ENCODE measurements at places on chromosomes 2 and 18.

DNA sequence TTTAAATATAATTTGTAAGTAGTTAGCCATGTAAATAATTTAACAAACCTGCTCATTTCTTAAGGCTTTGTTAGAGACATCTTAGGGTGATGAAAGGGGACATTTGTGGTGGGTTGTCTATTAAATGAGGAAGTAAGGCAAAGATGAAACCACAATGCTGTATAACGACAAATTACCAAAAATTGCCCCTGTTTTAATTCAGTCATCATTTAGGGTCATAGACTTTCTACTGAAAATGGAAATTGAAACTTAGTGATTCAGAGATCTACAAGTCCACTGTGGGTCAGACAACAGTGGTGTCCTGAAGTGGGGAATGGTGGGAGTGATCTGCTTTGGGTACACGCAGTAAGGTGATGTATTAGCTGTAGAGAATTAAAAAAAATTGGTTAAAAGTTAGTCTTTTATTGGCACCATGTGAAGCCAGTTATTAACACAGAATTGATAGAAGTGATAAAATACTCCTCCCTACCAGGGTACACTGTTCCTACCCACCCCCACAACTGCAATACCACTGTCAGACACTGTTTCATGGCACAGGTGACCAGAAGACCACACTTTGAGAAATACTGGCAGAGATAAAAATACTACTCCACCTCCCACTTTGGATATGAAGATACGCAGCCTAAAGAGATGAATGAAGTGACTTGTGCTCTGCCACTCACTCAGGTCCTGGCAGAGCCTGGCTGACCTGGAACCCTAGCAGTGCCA is 13.4 kb downstream of the CERS6 start:
- no peak for DNase-seq

DNA sequence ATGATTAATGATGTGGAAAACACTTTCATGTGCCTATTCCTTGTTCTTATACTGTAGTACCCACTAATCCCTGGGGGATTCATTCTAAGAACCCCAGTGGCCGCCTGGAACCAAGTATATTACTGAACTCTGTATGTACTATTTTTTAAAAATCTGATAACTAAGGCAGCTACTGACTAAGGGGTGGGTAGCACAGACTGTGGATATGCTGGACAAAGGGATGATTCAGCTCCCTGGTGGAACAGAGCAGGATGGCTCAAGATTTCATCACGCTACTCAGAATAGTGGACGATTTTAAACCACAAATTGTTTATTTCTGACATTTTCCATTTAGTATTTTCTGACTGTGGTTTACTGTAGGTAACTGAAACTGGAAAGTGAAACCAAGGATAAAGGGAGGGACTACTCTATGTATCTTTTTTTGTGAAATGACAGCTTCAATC is 41.8 kb upstream of the CDC42EP3 start:
- peak; percentile 96 for DNase-seq

- DNase-seq, result peak; percentile 34
Observed at GRCh38 chr2:72744049-72744448, 81.8 kb downstream of the EXOC6B start.

DNA sequence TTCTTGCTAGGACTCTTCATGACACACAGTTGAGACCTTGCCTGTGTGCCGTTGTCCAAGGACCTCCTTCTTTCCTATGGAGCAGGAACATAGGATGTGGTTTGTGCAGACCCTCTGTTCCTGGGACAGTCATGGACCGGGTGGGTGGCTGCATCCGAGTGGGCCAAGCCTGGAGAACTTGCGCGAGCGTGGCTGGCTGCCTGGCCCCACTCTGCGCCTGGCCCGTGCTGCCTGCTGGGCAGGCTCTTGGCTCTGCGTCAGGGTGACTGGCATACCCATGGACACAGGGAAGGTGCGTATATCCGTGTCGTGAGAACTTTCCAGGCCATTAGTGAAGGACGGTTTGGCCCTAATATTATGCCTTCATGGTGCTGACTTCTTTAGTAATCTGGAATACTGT is 68.2 kb downstream of the DCDC2C start:
- no peak for DNase-seq

All from EH (cell line).